LNCaP clone FGC (cell line): ENCODE measurements at places on chromosomes 16 and 17.

DNA sequence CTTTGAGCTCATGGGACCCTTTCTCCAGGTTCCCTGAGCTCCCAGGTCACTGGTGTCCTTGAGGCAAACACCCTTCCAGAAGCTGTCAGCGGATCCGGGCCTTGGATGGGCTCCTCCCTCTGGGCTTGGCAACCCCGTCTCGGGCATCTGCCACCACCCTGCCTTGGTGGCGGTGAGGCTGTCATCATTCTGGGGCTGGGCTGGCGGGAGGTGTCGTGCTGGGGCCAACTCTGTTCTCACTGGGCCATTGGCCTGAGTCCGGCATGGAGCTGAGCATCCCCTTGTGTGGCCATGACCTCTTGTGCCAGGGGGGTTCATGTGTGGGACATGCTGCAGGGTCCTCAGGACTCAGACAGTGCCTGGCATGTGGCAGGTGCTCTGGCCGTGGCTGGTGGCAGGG is 197.6 kb downstream of the LAT start:
- no peak for DNase-seq

GRCh38 chr17:79941088-79942010 is 94.3 kb downstream of the TBC1D16 start:
- DNase-seq: no peak

DNA sequence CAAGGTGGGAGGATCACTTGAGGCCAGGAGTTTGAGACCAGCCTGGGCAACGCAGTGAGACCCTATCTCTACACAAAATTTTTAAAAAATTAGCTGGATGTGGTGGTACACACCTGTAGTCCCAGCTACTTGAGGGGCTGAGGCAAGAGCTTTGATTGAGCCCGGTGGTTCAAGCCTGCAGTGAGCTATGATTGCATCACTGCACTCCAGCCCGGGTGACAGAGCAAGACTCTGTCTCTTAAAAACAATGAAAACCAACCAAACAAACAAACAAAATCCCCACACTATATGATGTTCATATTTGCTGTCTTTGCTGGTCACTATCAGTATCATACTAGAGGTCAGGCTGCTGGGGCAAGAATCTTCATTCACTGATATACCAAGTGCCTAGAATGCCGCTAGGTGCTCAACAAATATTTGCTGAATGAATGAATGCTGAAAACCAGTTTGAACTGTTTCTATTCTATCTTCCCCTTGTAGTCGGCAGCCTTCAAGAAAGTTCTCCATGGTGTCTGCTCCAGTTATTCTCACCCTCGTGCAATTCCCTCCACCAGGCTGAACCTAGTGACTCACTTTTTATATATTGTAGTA is 127.0 kb downstream of the IRX3 start:
- DNase-seq: no peak

GRCh38 chr16:68696514-68696913 is 40.6 kb upstream of the CDH1 start:
- DNase-seq: peak; percentile 92

DNA sequence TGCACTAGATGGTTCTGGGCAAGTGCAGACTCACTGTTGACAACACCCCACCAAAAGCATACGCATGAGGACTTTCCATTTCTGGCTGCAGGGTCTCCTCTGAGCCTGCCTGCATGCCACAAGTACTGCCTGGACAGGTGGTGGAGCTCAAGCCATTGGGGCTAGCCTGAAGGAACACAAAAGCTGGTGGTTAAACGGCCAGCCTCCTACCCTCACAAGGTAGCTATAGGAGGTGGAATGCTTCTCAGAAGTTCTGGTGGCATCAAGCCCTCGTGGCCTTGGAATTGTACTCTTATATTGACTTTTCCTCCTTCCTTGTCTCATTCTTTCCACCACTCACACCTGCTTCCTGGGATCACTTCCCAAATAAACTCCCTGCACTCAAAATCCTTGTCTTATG is 56.6 kb upstream of the BCAR1 start:
- DNase-seq: peak; percentile 76
